Activated CD8-positive, alpha-beta memory T cell treated with anti-CD3 and anti-CD28 coated beads for 1 hour (primary cell): ENCODE measurements at places on chromosomes 3 and 15.

GRCh38 chr15:97748576-97748975 lies 211.9 kb upstream of the ARRDC4 start:
- no peak for DNase-seq

- no peak for DNase-seq
Observed at GRCh38 chr15:93585012-93585411, 496.0 kb upstream of the RGMA start.

DNA sequence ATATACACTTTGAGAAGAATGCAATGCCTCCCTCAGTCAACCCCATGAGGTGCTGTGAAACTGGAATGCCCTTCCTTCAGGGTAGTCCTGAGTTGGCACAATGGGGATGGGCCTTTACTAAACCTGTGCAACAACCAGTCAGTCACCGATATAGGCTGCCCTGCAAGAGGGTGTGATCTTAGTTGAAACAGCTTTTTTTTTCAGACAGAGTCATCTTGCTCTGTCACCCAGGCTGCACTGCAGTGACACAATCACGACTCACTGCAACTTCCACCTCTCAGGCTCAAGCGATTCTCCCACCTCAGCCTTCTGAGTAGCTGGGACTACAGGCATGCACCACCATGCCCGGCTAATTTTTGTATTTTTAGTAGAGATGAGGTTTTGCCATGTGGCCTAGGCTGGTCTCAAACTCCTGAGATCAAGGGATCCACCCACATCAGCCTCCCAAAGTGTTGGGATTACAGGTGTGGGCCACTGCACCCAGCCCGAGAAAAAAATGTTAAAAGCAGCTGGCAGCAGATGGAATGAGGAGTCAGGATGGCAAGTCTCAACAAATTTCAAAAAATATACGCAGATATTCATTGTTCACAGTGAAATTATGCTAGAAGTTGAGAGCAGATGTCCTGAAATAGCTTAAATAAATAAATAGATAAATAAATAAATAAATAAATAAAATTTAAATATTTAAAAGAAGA lies 31.8 kb downstream of the MYO5A start:
- DNase-seq, result no peak

GRCh38 chr3:50665081-50665840 lies 9.5 kb upstream of the DOCK3 start:
- no peak for DNase-seq
